ENCODE measurements at places on chromosomes 7 and 10.

GRCh38 chr10:114100848-114101741 is 57.4 kb downstream of the ADRB1 start:
- no peak for DNase-seq

- no peak for DNase-seq
Measured at GRCh38 chr7:105985229-105985628, 22.2 kb downstream of the CDHR3 start.

DNA sequence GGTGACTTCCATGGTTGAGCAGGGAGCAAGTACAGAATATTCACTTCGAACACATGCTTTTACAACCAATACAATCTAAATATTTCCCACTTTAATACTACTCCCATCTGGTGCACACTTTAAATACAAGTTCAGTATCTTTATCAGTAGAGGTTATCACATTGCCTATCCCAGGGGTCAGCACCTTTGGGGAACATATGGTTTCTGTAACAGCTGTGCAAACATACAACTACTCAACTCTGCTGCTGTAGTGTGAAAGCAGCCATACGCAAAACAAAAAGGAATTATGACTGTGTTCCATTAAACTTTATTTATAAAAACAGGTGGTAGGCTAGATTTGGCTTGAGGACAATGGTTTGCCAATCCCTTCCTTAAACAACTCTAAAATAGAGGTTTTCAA is 157.5 kb downstream of the XPNPEP1 start:
- DNase-seq = no peak

DNA sequence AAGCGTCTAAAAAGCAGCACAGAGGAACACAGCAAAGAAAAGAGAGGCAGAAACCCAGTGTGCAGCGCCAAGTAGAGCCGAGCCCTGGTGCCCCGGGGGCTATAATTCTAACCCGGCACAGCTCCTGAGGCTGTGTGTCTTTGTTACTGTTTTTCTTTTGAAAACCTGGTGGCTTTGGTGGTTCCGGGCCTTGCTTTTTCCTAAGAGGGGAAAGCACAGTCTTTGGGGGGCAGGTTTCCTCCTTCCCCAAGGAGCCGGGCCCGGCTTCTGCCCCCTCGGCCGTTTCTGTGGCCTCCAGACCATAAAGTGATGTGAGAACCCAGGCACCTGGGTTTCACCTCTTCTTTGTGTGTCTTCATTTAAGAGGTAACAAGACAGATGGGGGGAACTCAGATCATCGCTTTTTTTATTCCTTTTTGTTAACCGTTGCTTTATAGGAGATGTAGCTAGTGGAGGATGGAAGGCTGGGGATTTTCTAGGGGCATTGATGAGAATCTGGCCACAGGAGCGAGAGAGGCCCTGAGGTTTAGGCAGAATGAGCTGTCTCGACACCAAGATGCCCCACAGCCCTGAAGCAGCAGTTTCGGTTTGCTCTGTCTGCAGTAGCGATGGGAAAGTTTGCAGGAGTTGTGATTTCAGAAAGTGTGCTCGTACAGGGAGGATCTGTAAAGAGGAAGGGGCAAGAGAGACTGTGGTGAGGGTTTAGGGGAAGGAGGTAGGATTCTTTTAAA is 367.8 kb upstream of the GALNT17 start:
- no peak for DNase-seq

GRCh38 chr10:127215866-127216265 is 19.5 kb upstream of the INSYN2A start:
- no peak for DNase-seq

- DNase-seq = peak; percentile 13
Measured at GRCh38 chr10:114694752-114695151, 36.7 kb upstream of the ABLIM1 start.

- no peak for DNase-seq
Measured at GRCh38 chr7:37118004-37118403, 330.7 kb downstream of the ELMO1 start.

- DNase-seq = peak; percentile 95
Measured at GRCh38 chr10:17841050-17841449, 31.9 kb downstream of the MRC1 start.

GRCh38 chr7:26334166-26334859 is 42.7 kb downstream of the SNX10 start:
- no peak for DNase-seq

DNA sequence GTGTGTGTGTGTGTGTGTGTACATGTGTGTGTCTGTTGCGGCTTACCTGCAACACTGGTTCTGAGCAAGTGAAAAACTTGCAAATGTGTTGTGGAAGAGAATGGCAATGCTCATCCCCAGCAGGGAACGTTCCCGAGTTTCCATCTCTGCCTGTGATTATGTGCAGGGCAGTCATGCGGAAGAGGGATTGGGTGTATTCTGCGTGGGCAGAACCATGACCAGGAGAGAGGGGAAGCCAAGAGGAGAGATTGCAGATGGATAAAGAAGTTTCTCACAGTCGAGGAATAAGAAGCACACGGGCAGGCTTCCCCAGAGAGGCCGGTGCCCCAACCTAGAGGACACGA is 99.9 kb downstream of the CTBP2 start:
- DNase-seq = no peak

GRCh38 chr7:64183126-64183742 is 23.8 kb upstream of the ZNF735 start:
- peak; percentile 12 for DNase-seq

- peak; percentile 60 for DNase-seq
Measured at GRCh38 chr10:113126229-113127201, 176.5 kb downstream of the TCF7L2 start.

Data from inflammatory macrophage (primary cell).